ENCODE measurements at places on chromosomes 4 and X. TPM values are rescaled to one million over a fixed set of nuclear protein-coding genes. Genes with fewer than 3 reads are reported as not detected.

DNA sequence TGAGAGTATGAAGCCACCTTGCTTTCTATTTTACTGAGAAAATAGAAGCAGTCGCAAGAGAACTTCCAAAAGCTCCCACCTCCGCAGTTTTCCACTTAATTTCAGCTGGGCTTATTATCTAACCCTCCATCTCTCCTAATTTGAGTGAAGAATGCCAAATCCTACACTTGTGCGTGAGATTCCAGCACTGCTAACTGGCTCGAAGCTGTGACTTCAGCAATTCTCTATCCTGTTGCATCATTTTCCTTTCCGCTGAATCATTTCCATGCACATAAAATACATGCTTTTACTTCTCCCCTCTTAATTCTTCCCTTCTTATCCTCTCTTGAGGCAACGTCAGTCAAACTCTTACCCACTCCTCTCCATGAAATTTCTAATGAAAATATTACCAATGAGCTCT, 189.5 kb downstream of the GASK1B start:
- no peak for DNase-seq
- H3K36me3 ChIP-seq, result no peaks in the 10 kb centered on the region
- H3K27me3 ChIP-seq, result no peaks in the 10 kb centered on the region
- no peak overlapping the region for H3K27ac ChIP-seq

DNA sequence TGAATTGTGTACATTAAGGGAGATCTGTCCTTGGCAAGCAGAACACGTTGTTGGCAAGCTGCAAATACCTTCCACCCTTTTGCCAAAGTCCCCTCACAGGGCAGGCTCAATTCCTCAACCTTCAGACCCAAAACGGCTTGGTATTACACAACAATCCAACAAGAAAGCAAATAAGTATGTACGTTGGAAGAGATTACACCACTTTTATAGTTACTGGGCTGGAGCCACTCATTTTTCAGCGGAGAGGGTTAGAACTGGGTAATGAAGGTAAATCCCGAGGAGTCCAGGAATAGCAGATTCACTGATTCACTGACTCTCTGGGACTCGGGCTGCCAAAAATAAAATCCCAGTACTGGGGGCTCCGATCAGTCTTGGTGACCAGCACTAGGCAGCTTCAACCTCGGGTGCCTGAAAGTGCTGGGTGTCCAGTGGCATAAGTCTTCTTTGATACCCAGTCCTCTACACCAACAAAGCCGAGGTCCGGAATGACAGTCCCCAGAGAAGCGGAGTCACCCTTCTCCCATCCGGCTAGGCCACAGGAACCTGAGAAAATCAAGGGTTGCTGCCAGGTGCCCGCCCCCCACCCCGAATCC, 587 bp downstream of the TIMM8A start:
- H3K27ac ChIP-seq, result peak overlapping the region; percentile 96
- H3K36me3 ChIP-seq, result peaks cover 4% of the 10 kb centered on the region
- no peaks in the 10 kb centered on the region for H3K27me3 ChIP-seq
- no peak for DNase-seq

GRCh38 chr4:152398060-152398459, 137.8 kb downstream of the FBXW7 start:
- no peaks in the 10 kb centered on the region for H3K36me3 ChIP-seq
- peaks cover 37% of the 10 kb centered on the region for H3K4me1 ChIP-seq

Gene STK32B
- total RNA-seq, result not detected

DNA sequence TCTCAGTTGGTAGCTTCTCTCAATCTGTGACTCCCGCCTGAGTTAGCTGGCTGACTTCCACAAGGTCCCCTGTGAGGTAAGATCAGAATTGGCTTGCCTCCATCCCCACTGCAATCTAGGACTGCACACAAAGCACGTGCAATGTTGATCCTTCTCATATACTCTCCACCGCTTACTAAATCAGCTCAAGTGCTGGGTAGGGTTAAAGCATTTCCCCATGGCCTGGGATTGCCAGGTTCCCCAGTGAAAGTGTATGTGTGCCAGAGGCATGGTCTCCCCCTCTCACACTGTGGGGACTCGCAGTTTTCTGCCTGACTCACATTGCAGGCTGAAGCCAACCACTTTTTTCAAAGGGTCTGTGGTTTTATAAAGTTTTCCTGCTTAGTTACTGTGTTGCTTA, 886.9 kb downstream of the FAM133A start:
- H3K36me3 ChIP-seq, result no peaks in the 10 kb centered on the region
- no peaks in the 10 kb centered on the region for H3K27me3 ChIP-seq
- DNase-seq, result no peak
- H3K4me1 ChIP-seq, result no peaks in the 10 kb centered on the region
- no peak overlapping the region for H3K27ac ChIP-seq
- H3K4me3 ChIP-seq, result no peak overlapping the region

DNA sequence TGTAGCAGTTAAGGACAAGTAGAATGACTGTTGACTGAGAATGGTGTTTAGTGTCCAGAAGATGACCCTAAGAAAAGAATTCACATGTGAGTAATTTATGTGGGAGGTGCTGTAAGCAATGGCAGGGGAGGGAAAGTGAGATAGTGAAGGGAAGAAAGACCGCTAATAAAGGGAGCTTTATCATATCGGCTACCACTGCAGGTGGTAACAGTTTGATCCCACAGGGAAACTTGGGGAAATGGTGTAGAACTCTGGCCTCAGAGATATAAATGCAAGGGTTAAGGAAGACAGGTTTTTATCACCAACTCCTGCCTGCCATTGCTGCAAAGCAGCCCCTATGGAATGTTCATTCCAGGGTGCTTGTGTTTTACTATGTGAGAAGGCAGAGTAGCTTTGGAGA, 489.6 kb downstream of the STPG2 start:
- DNase-seq, result no peak
- no peak overlapping the region for H3K4me3 ChIP-seq
- H3K27me3 ChIP-seq, result no peaks in the 10 kb centered on the region
- no peaks in the 10 kb centered on the region for H3K36me3 ChIP-seq
- H3K4me1 ChIP-seq, result no peaks in the 10 kb centered on the region

Gene OPHN1
- 0.05 TPM for total RNA-seq

DNA sequence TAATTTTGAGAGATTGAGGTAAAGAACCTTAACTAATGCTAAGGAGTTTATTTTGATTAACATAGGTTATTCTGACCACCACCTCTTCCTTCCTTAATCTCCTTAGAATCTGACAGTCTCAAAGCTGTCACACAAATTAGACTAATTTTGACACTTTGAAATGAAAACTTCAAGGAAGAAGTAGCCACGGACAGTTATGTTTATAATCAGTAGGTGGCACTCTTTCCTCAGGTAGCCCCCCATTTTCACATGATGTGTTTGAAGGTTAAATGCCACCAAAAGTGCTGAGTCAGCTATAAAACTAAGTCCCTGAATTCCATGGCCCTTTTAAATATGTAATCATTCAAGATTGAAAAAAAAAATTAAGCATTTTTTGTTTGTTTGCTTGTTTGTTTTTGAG, 22.4 kb downstream of the TMEM33 start:
- no peak overlapping the region for H3K27ac ChIP-seq
- H3K36me3 ChIP-seq, result peaks cover 27% of the 10 kb centered on the region
- H3K27me3 ChIP-seq, result no peaks in the 10 kb centered on the region
- H3K4me3 ChIP-seq, result no peak overlapping the region
- no peak for DNase-seq

- H3K27ac ChIP-seq, result no peak overlapping the region
- H3K4me3 ChIP-seq, result no peak overlapping the region
- H3K27me3 ChIP-seq, result no peaks in the 10 kb centered on the region
- H3K4me1 ChIP-seq, result no peaks in the 10 kb centered on the region
- no peaks in the 10 kb centered on the region for H3K36me3 ChIP-seq
Measured at GRCh38 chrX:143455046-143455445, 62.2 kb downstream of the SPANXN3 start.

DNA sequence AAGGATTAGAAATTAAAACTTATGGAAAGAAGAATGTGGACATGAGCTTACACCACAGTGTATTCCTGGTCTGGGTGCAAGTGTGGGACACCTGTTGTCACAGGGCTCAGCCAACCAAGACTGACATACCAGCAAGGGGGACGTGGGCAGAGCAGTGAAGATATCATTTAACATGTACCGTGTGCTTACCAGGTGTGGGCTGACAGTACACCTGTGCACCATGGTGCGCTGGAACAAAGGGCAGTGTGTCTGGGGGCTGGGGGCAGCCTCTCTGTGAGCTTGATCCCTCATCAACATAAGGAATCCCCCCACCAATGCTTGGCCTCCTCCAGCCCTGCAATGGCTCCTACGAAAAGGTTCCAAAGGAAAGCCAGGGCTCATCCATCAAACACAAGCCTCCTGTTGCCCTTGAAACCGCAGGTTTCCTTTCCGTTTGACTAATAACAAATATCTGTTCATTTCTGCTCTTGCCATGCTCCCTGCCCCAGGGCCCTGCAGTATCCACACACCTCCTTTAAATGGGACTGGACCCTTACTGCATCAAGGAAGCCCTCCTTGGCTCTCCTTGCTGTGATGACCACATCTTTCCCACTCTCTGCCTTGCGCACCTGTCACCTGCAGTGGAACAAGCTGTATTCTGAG, 16.7 kb downstream of the EVC2 start:
- H3K27me3 ChIP-seq, result no peaks in the 10 kb centered on the region
- no peaks in the 10 kb centered on the region for H3K36me3 ChIP-seq
- no peak overlapping the region for H3K4me3 ChIP-seq
- no peaks in the 10 kb centered on the region for H3K4me1 ChIP-seq
- no peak overlapping the region for H3K27ac ChIP-seq

Gene PLAC1
- total RNA-seq, result not detected

DNA sequence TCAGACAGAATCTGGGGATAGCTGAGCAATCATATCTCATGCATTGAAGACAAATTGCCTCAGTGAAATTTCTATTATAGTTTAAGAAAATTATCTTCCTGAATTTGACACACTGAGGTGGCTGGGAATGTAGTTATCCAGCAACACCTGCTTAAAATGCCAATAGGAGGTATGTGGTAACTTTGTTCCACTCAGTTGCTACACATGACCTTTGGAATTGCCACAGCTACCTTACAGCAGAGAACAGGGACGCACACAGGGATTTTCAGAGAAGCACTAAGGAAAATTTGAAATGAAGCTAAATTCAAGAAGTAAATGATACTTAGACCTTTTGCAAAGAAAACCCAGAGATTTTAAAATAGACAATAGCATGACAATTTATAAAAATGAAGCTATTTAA, 264.6 kb downstream of the IL1RAPL1 start:
- peaks cover 7% of the 10 kb centered on the region for H3K36me3 ChIP-seq
- H3K27ac ChIP-seq, result no peak overlapping the region
- no peak for DNase-seq

GRCh38 chrX:20515841-20516461, 249.2 kb upstream of the RPS6KA3 start:
- no peaks in the 10 kb centered on the region for H3K4me1 ChIP-seq
- DNase-seq, result no peak
- no peak overlapping the region for H3K27ac ChIP-seq
- H3K36me3 ChIP-seq, result no peaks in the 10 kb centered on the region
- no peak overlapping the region for H3K4me3 ChIP-seq

Gene MAOB
- not detected for total RNA-seq

DNA sequence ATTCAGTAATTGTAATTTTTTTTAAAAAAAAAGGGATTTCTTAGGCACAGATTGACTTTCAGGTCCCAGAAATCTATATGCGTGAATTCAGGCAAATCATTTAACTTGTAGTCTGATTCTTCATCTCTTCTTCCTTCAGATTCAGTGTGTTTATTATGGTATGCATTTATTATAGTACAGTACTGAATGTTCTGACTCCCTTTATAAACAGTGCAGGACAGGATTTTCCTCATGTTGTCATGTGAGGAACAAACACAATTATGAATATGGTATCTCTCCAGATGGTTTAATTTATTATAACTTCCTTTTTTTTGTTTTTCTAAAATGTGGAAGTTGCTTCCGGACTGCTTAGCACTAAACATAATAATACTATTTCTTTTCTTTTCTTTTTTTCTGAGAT, 54.2 kb downstream of the RPS3A start:
- H3K36me3 ChIP-seq, result no peaks in the 10 kb centered on the region
- no peaks in the 10 kb centered on the region for H3K4me1 ChIP-seq
- H3K4me3 ChIP-seq, result no peak overlapping the region
- H3K27ac ChIP-seq, result no peak overlapping the region

Gene TCEAL2
- total RNA-seq, result 1.6 TPM

GRCh38 chr4:137599734-137600133, 67.4 kb upstream of the PCDH18 start:
- H3K4me3 ChIP-seq, result no peak overlapping the region
- no peak overlapping the region for H3K27ac ChIP-seq
- H3K4me1 ChIP-seq, result no peaks in the 10 kb centered on the region
- no peaks in the 10 kb centered on the region for H3K36me3 ChIP-seq

Gene NIPAL1
- total RNA-seq, result 2.2 TPM

DNA sequence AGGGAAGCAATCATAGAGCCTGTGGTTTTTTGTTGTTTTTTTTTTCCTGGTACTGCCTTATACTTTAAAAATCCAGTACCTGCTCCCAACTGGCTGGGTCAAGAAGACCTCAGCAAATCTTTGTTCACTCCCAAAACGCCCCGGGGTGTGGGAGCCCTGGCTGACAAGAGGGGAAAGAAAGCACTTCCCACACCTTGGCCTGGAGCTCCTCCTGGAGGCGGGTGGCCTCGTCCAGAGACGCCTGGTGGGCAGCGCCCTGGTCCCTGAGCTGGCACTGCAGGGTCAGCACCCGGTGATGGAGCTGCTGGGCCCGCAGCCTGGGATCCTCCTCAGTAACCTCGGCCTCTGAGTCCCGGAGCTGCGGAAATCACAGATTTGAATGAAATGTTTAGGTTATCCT, 38.2 kb downstream of the C4orf50 start:
- no peak overlapping the region for H3K27ac ChIP-seq
- H3K27me3 ChIP-seq, result peaks cover 17% of the 10 kb centered on the region
- DNase-seq, result no peak
- peaks cover 19% of the 10 kb centered on the region for H3K36me3 ChIP-seq
- no peaks in the 10 kb centered on the region for H3K4me1 ChIP-seq

DNA sequence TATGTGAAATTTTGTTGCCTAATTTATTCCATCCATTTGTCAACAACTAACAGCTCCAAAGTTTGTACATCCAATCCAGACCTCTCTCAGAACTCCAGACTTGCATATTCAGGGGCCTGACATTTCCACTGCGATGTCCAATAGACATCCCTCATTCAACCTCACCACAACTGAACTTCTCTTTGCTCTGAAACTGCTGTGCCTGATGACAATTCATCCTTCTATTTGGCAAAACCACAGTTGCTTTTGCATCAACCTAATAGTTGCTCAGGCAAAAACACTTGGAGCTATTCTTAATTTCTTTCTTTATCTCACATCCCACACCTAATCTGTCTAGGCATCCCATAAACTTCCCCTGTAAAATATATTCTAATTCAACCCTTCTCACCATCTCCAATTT, 56.5 kb downstream of the ANTXR2 start:
- no peak overlapping the region for H3K27ac ChIP-seq
- no peak overlapping the region for H3K4me3 ChIP-seq
- peaks cover 11% of the 10 kb centered on the region for H3K36me3 ChIP-seq
- no peak for DNase-seq

Gene CYSLTR1
- total RNA-seq, result 1.1 TPM

- no peaks in the 10 kb centered on the region for H3K4me1 ChIP-seq
- peaks cover 3% of the 10 kb centered on the region for H3K27me3 ChIP-seq
- no peaks in the 10 kb centered on the region for H3K36me3 ChIP-seq
Measured at GRCh38 chrX:69176053-69176452, 10.8 kb upstream of the PJA1 start.

Gene COX7B2
- total RNA-seq, result not detected

- H3K4me3 ChIP-seq, result no peak overlapping the region
- DNase-seq, result no peak
- H3K27me3 ChIP-seq, result no peaks in the 10 kb centered on the region
- H3K36me3 ChIP-seq, result no peaks in the 10 kb centered on the region
- H3K27ac ChIP-seq, result no peak overlapping the region
Measured at GRCh38 chr4:58587856-58588255, 1477.7 kb upstream of the IGFBP7 start.

Gene PDZD4
- total RNA-seq, result 0.66 TPM
